ENCODE measurements at places on chromosomes 16 and 17. TPM values are rescaled to one million over a fixed set of nuclear protein-coding genes. Genes with fewer than 3 reads are reported as not detected.

The CDH3 gene
- 0.22 TPM for total RNA-seq

The ZNF771 gene
- 0.80 TPM for total RNA-seq

The CCDC57 gene
- 129 TPM for total RNA-seq

The SLC25A19 gene
- 11.1 TPM for total RNA-seq

DNA sequence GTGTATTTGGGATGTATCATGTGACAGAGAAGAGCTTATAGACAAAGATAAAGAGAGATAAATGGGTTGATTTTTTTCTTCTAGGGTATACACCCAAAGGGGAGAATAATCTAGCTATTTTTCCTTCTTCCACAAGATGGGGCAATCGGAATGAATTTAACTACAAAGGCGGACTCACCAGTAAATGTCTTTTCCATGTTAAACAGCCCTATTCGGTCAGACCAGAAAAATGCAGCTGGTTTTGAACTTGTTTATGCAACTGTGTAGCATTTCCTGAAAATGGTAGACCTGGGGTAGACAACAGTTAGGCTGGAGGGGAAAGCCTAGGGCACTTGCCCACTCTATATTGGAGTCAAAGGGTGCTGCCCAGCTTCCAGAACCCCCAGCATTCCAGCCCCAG lies 477.1 kb downstream of the TOX3 start:
- no peaks in the 10 kb centered on the region for H3K36me3 ChIP-seq
- H3K4me1 ChIP-seq, result no peaks in the 10 kb centered on the region
- H3K4me3 ChIP-seq, result no peak overlapping the region

- no peak for DNase-seq
- no peaks in the 10 kb centered on the region for H3K4me1 ChIP-seq
- no peaks in the 10 kb centered on the region for H3K27me3 ChIP-seq
- no peak overlapping the region for H3K27ac ChIP-seq
- H3K4me3 ChIP-seq, result no peak overlapping the region
Observed at GRCh38 chr17:62732125-62732524, 76.0 kb downstream of the MARCHF10 start.

- H3K27ac ChIP-seq, result no peak overlapping the region
- peaks cover 19% of the 10 kb centered on the region for H3K4me1 ChIP-seq
- DNase-seq, result no peak
Observed at GRCh38 chr17:18966831-18967624, 15.1 kb downstream of the SLC5A10 start.

GRCh38 chr17:28926366-28926765 lies 23.5 kb upstream of the DHRS13 start:
- H3K27me3 ChIP-seq, result no peaks in the 10 kb centered on the region
- peaks cover 49% of the 10 kb centered on the region for H3K36me3 ChIP-seq
- H3K27ac ChIP-seq, result peak overlapping the region; percentile 91
- DNase-seq, result no peak
- H3K4me3 ChIP-seq, result no peak overlapping the region

GRCh38 chr17:17508646-17509591 lies 12.7 kb upstream of the RASD1 start:
- H3K27ac ChIP-seq, result no peak overlapping the region
- peaks cover 5% of the 10 kb centered on the region for H3K4me1 ChIP-seq
- no peak for DNase-seq
- no peaks in the 10 kb centered on the region for H3K36me3 ChIP-seq

DNA sequence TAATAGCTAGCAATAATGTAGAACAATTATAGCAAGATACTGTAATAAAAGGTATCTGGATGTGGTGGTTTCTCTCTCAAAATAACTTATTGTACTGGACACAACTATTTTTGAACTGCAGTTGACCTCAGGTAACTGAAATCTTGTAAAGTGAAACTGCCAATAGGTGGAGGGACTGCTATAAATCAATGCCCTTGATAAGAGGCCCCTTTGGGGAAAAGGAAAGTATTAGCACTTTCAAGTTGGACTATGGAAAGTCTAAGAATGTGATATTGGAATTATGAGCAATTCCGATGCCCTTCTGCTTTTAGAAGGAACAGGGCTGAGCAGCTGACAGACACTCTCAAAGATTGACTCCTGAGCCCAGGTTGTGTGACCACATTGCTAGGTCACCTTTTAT lies 44.5 kb upstream of the ARHGAP44 start:
- no peaks in the 10 kb centered on the region for H3K4me1 ChIP-seq
- no peak overlapping the region for H3K4me3 ChIP-seq
- no peak for DNase-seq
- no peaks in the 10 kb centered on the region for H3K36me3 ChIP-seq
- no peak overlapping the region for H3K27ac ChIP-seq

GRCh38 chr16:88340755-88341150 lies 42.0 kb upstream of the ZNF469 start:
- H3K36me3 ChIP-seq, result no peaks in the 10 kb centered on the region
- H3K4me1 ChIP-seq, result no peaks in the 10 kb centered on the region
- no peak overlapping the region for H3K27ac ChIP-seq
- no peak for DNase-seq
- no peak overlapping the region for H3K4me3 ChIP-seq
- no peaks in the 10 kb centered on the region for H3K27me3 ChIP-seq

DNA sequence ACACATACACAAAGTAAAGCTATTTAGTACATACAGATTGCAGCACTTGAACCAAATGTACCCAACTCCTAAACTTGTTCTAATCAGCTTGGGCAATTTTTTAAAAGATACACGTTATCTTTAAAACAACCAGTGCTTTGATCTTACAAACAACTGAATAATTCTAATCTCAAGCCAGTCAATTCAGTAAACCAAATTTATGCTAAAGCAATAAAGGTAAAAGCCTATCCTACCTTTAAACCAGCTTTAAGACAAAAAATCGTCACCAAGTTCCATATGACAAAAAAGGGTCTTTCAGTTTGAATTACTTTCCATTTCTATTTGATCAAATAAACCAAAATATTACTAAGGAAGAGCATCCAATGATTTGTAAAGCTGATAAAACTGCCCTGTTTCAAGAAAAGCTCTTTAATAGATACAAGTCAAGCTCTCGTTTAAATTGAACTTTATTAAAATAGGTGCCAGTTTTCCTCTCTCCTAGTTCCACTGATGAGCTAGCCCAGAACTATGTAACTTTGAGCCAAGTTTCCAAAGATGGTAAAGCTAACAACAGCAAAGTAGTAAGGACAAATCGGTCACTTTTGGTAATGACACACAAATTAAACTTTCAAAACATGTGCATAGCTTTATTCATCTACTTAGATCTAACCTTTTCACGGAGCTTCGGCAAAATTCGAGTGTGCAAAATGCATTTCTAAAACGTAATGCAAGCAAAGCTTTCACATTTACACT lies 10.2 kb downstream of the CRYBA1 start:
- H3K27ac ChIP-seq, result no peak overlapping the region
- no peaks in the 10 kb centered on the region for H3K27me3 ChIP-seq
- no peak for DNase-seq

- H3K27ac ChIP-seq, result no peak overlapping the region
- no peaks in the 10 kb centered on the region for H3K36me3 ChIP-seq
- peaks cover 8% of the 10 kb centered on the region for H3K4me1 ChIP-seq
- no peak for DNase-seq
- no peak overlapping the region for H3K4me3 ChIP-seq
- no peaks in the 10 kb centered on the region for H3K27me3 ChIP-seq
Observed at GRCh38 chr17:32136856-32137255, 5.4 kb upstream of the RHOT1 start.

- peak; percentile 64 for DNase-seq
- no peak overlapping the region for H3K27ac ChIP-seq
- H3K36me3 ChIP-seq, result peaks cover 17% of the 10 kb centered on the region
- peaks cover 7% of the 10 kb centered on the region for H3K4me1 ChIP-seq
- no peak overlapping the region for H3K4me3 ChIP-seq
Observed at GRCh38 chr17:2837147-2837561, 40.9 kb downstream of the RAP1GAP2 start.

DNA sequence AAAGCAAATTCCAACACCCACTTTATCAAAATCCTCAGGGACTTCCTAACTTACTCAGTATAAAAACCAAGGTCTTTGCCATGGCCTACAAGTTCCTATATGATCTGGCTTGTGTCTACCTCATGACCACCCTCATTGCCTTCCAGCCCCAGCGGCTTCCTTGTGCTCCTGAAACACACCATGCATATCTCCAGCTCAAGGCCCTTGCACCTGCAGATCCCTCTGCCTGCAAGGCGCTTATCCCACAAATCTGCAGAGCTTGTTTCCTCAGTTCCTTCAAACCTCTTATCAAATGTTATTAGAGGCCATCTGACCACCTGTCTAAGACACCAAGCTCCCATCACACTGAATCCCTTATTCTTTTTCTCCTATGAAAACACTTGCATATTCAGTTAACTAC lies 2.6 kb downstream of the BBS2 start:
- H3K4me1 ChIP-seq, result peaks cover 33% of the 10 kb centered on the region
- H3K27me3 ChIP-seq, result no peaks in the 10 kb centered on the region
- H3K27ac ChIP-seq, result no peak overlapping the region
- no peak overlapping the region for H3K4me3 ChIP-seq

GRCh38 chr17:78959803-78960202 lies 19.9 kb downstream of the LGALS3BP start:
- DNase-seq, result no peak
- H3K4me1 ChIP-seq, result no peaks in the 10 kb centered on the region
- no peaks in the 10 kb centered on the region for H3K27me3 ChIP-seq
- H3K27ac ChIP-seq, result no peak overlapping the region
- H3K36me3 ChIP-seq, result no peaks in the 10 kb centered on the region

DNA sequence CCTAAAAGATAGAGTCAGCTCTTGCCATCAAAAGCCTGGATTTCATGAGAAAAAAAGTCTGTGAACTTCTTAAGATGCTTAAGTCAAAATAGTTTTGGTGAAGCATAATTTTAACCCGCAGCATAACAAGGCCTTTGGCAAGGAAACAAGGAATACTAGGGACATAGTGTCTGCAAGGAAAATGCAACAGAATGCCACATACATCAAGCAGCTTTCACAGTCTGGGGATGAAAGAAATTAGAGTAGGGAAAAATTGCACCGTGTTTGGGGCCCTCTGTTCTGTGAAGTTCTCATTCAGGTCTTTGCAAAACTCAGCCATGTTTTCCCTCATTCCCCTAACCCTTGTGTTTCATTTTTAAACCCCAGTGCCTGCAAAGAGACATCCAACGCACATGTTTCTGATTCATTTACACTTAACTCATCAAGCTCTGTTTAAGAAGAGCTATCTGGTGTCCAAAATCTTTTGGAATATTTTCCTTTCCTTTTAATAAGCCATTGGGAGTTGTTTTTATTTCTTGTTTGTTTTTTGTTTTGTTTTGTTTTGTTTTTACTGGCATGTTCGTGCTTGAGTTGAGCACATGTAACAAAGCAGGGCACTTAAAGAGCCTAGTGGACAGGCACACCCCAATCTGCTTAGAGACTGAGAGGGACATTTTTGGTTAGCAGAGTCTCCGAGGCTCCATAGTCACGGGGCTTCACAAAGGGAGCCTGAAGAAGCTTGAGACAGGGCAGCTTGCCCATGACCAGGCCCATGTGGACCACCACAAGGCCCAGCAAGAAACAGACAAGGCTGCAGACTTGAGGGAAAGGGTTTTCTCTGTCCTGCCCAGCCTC lies 116.5 kb downstream of the ANKFN1 start:
- DNase-seq, result no peak
- no peaks in the 10 kb centered on the region for H3K27me3 ChIP-seq
- H3K4me3 ChIP-seq, result no peak overlapping the region
- H3K36me3 ChIP-seq, result no peaks in the 10 kb centered on the region
- no peak overlapping the region for H3K27ac ChIP-seq
- no peaks in the 10 kb centered on the region for H3K4me1 ChIP-seq

DNA sequence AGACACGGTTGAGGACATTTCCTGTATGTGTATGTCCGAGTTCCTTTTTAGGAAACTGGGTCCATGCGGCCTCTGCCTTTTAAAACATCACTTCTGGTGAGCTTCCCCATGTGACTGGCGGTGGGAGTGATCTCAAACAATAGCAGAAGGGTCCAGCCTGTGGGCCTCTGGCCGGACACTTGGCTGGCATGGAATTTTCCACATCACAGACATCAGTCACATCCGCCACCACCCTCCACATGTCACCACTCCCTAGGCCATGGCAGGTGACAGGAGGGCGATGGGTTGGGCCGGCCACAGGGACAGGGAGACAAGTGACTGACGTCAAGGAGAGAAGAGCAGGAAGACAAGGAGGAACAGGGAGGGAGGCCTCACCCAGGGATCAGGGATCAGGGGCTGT lies 83.7 kb downstream of the DNAH17 start:
- DNase-seq, result no peak
- H3K4me1 ChIP-seq, result no peaks in the 10 kb centered on the region
- H3K27me3 ChIP-seq, result no peaks in the 10 kb centered on the region
- no peaks in the 10 kb centered on the region for H3K36me3 ChIP-seq

DNA sequence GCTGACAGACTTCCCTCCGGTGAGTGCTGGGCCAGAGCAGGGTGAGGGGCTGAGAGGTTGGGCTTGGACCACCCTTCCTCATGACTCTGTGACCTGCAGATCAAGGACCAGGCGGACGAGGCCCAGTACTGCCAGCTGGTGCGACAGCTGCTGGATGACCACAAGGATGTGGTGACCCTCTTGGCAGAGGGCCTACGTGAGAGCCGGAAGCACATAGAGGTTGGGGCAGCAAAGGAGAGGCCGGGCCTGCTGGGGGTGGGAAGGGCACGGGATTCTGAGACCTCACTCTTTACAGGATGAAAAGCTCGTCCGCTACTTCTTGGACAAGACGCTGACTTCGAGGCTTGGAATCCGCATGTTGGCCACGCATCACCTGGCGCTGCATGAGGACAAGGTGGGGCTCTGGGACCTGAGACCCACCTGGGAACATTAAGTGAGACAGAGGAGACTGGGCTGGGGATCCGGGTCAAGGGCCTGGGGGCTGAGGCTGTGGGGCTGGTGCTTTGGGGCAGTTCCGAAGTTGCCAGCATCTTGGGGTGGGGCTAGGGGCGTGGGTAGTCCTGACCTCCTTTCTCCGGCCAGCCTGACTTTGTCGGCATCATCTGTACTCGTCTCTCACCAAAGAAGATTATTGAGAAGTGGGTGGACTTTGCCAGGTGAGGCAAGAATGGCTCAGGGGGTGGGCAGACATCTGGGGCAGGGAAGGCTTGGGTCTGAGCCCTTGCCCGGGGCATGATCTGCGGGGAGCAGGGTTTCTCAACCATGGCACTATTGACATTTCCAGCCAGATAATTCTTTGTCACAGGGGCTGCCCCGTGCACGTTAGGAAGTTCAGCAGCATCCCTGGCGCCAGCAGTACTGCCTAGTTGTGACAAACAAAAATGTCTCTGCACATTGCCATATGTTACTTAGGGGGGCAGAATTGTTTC lies 2.2 kb downstream of the BCKDK start:
- H3K4me1 ChIP-seq, result peaks cover 25% of the 10 kb centered on the region
- H3K4me3 ChIP-seq, result no peak overlapping the region
- no peaks in the 10 kb centered on the region for H3K27me3 ChIP-seq
- peaks cover 18% of the 10 kb centered on the region for H3K36me3 ChIP-seq

DNA sequence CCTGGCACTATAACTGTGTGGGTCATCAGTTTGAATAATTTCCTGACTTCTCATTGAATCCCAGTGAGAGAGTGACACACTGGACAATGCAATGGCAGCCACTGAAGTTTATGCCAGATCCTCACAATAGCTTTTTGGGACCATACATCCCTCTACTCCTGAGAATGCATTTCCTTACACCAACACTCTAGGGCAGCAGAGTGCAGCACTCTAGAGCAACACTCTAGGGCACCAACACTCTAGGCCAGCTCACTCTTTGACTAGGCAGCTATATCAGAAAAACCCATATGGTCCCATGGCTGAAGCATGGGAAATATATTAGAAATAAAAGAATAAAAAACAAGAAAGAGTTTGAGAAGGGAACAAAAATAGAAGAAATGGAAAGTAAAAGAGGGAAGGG lies 309.2 kb downstream of the MAP2K6 start:
- DNase-seq, result no peak
- H3K4me3 ChIP-seq, result no peak overlapping the region
- H3K27me3 ChIP-seq, result no peaks in the 10 kb centered on the region
- H3K27ac ChIP-seq, result no peak overlapping the region
